ENCODE measurements at places on chromosomes 1 and 21.
A peak's percentile ranks its signal among the peaks of the same experiment; 100 is the strongest.

GRCh38 chr1:92975551-92976232 lies 14.4 kb upstream of the DIPK1A start:
- no peak for DNase-seq

- DNase-seq = peak; percentile 81
Observed at GRCh38 chr1:223700388-223700918, 11.9 kb upstream of the CAPN2 start.

DNA sequence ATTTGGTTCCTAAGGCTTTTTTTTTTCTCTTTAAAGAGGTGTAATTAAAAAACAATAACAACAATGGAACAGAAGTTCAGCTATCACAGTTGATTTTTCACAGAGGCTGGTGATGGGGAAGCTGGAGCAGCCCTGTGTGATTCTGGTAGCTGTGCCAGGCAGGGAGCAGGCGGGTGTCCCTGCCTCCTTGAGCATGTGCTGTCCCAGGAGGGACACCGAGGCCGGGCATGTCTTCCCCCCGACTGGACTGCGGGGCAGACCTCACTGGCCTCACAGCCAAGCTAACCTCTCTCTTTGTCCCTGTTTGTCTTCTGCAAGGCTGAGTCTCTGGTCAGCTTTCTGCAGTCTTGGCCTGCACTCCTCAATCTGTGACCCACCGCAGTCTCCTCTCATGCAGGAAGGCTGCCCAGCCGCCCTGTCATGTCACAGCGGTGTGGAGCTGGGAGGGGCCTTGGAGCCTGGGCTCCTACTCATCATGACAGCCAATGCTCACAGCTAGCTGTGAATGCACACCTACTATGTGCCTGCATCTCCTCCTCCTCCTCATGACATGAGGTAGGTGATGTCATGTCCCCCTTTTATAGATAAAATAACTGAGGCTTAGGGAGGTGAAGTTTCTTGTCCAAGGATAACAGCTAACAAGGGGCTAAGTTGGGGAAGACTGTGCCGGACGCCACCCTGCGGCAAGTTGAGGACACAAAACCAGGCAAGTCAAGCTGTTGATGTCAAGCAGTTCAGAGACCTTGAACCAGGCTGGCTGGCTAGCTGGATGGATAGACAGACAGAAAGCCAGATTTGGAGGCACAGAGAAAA lies 10.3 kb upstream of the ACTL8 start:
- no peak for DNase-seq

DNA sequence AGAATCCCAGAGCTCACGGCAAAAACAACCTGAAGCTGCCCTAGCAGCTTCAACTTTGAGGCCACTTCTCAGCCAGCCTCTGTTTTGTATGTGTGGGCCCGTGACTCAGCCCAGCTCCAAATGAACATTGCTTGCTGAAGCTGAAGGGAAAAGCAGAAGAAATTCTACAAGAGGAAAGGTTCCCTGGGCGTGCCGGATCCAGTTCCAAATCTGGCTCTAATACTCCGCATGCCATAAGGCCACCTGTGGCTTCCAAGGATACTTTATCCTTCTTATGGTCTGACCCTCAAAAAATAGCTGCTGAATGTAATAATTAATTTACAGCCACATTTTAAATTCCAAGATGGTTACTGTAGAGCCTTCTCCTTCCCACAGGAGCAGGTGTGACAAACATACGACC lies 24.3 kb downstream of the TSPAN2 start:
- DNase-seq = no peak

DNA sequence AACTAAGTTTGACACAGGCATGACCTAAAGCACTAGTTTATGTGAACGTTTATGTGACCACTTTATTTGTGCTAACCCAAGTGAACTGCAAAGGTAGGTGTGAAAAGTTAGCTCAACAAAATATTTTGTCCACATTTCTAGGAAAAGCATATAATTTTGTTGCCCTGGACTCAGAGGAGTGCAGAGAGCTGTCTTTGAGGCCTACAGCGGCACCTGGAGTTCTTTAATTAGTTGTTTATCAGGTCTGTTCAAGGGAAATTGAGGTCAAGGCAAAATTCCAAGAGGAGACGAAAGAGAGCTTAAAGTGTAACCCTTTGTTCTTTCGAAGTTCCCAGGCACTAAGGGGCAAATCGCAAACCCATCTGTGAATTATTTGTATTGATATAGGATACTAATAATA lies 1.3 kb downstream of the GIPC2 start:
- DNase-seq = no peak

DNA sequence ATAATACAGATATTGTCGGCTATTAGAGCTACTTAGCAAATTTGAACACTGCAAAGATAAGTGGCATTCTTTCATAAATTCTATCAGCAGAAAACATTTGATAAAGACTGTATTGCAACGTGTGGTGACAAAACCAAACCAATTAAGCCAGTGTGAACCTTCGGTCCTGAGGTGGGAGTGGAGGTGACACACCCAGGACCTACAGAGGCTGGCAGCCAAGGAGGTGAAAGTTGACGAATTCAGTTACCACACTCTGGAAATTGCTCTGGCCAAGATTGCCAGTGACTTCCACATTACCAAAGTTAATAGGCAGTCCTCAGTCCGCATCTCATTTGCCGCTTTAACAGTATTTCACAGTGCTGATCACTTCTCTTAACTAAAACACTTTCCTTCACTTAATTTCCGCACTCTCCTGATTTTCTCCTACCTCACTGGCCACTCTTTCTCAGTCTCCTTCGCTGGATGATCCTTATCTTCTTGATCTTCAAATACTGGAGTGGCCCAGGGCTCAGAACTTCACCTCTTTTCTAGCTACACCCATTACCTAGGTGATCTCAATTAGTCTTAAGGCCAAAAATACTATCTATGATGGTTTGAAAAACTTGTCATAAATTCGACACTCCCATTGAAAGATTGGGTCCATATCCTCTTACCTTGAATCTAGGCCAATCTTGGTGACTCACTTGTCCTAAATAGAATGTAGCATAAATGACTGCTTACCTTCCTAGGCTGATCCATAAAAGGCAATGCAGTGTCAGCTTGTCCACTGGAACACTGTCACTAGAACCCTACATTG lies 5.1 kb upstream of the CDC42BPA start:
- DNase-seq = no peak

- no peak for DNase-seq
Observed at GRCh38 chr1:190289897-190290296, 187.8 kb downstream of the BRINP3 start.

- DNase-seq = no peak
Observed at GRCh38 chr1:93774707-93775106, 93.1 kb upstream of the BCAR3 start.

GRCh38 chr1:27149084-27149761 lies 5.7 kb downstream of the SLC9A1 start:
- peak; percentile 45 for DNase-seq

DNA sequence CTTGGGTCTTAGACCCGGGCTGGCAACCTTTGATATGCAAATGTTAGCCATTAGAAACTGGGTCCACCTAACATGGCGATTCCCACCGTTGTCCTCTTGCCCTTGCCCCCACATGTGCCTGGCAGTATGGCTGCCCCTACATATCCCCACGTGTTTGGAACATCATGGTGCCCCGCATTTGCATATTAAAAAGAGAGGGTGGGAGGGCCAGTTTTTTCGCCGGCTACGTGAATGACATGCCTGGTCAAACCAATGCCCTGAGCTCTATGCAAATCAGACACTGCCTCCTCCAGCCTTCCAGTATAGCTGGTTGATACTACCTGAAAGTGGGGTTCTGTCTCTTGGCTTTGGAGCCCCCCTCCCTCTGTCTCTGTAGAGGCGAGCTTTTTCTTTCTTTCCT lies 133.0 kb downstream of the CDC42BPA start:
- DNase-seq = no peak

DNA sequence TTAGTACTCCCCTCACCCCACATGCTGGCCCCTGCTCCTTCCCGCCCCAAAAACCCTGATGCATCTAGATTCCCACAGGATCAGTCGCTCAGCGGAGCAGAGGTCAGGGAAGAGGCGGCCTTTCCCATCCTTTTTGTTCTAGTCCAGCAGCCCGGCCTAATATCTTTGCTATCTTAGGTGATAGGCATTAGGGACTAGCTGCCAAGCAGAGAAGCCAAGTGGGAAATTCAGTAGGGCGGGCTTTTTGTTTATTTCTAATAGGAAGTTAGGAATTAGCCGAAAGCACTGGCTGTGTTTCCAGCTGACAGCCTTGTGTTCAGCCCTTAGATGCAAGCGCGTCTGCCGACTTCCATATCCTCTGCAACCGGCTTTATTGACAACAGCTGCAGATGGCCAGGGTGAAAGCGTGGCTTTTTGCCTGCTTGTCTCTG lies 59.0 kb upstream of the BCAR3 start:
- peak; percentile 21 for DNase-seq

DNA sequence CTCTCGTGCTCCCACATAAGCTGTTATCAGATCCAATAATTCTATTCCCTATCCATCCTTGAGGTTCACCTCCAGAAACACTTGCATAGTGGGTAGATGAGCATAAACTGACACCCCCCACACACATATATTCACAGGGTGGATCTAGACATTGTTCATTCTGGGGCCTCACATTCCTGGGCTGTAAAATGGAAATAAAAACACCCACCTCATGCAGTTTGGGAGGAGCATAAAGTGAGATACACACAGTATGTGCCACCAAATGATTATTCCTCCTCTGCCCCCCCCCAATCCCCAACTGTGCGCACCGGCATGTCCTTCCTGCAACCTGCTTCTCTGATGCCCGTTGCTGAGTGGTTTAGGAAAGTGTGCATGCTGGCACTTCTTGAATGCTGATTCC lies 17.9 kb downstream of the PRDM15 start:
- DNase-seq = no peak

GRCh38 chr1:115837341-115837739 lies 3.6 kb downstream of the NHLH2 start:
- DNase-seq = peak; percentile 58

DNA sequence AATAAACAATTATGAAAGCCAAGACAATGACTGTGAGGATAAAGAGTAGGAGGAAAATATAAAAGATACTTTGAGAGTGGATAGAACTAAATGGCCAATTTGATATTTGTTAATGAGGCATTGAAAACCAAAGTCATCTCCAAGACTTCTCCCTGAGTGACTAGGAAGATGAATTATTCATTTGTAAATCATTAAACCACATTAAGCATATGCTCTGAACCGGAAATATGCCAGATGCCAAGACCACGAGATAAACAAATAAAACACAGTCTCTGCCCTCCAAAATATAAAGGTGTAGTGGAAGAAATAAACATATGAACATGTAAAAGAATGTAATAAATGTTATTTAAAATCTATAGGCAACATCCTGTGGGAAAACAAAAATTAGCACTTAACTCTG lies 78.8 kb downstream of the MRPL39 start:
- DNase-seq = no peak

DNA sequence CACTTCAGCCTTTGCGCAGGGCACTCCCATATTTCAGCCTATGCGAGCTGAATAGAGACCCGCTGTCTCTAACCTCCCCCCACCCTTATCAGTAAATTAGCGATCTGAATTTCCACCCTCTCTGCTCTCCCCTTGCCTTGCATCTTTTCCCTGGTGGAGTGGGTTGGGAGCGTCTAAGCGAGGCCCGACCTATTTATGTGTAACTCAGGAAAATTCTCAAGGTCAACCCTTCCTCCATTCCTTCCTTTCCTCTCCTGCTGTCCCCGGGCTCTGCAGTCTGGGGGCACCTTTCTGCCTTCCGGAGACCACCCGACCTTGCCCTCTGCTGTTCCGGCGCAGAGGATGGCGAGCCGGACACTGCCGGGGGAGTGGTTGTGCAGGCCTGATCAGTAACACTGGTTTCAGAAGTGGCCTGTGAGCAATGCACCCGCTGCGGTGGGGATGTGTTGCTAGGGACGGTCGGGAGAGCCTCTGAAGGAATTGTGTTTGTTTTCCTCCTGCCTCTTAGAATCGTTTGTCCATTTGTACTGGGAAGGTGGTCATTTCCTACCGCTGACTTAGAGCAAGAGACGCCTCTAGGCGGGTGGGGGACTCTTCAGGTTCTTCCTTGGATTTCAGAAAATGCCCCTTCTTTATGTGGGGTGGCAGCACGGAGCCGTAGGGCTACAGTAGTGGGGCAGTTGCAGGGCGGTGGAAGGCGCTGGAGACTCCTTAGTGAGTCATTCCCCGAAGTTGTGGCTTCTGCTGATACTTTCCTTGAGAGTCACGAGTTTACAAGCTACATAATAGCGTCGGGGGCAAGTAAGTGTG lies 513 bp downstream of the MGST3 start:
- peak; percentile 86 for DNase-seq

- no peak for DNase-seq
Observed at GRCh38 chr1:87143413-87144135, 185.1 kb upstream of the LMO4 start.

DNA sequence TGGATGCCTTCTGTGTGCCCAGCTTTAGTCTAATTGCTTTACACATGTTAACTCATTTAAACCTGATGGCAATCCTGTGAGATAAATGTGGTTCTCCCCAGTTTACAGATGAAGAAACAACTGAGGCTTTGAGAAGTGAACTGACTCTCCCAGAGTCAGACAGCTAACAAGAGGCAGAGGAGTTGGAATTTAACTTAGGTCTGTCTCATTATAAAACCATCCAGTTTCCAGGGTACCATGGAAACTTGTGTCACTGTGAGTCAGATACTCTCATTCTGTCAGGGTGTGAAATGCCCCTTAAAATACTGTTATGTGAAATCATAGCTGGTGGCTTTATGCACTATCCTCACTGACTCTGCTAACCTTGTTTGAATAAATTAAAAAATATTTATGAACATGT lies 206.6 kb downstream of the PBX1 start:
- peak; percentile 90 for DNase-seq

DNA sequence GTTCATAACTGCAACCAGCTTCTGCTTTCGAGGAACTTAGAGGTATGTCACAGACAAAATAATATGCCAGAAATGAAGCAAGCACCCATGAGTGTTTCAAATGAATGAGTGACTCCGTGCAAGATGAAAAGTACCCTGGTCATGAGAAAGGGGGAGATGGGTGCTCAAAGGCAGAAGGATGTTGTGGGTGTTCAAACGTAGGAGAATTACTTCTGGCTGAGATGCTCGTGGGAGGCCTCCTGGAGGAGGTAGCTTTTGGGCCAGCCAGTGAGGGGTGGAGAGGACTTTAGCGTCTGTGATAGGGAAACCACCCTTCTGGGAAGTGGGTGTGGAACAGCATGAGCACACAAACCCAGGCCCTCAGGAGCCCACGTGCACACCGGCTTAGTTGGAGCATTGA lies 113.8 kb downstream of the SYF2 start:
- DNase-seq = no peak

DNA sequence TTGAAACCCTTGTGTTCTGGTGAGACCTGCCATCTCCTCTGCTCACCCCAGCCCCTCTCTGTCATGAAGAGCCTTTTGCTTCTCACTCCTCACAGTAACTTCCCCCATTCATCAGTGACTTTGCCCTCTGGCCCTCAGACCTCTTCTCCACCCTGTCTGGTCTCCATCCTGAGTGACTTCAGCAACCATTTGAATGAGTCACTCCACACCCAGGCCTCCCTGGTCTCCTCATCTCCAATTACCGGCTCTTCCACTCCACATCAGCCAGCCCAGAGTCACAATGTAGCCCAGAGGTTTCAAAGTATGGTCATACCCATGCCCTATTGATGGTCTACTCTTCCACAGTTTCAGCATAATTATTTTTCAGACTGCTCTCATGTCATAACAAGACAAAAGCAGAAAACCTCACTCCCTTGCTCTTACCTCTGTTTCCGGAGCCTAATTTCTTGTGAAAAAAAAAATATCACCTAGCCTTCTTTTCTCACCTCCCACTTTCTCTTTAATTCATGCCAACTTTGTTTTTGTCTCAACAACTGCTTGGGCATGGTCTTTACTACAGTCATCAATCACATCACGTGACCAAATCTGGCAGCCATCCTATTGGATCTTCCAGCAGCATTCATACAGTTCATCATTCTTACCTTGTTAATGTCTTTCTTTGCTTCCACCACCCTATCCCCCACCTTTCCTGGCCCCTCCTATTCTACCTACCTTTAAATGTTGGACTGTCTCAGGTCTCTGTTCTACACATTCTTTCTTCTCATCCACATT lies 35.6 kb upstream of the NEK7 start:
- peak; percentile 63 for DNase-seq

Measured in amniotic epithelial cell (primary cell).